ENCODE measurements at places on chromosomes 3 and 15.

DNA sequence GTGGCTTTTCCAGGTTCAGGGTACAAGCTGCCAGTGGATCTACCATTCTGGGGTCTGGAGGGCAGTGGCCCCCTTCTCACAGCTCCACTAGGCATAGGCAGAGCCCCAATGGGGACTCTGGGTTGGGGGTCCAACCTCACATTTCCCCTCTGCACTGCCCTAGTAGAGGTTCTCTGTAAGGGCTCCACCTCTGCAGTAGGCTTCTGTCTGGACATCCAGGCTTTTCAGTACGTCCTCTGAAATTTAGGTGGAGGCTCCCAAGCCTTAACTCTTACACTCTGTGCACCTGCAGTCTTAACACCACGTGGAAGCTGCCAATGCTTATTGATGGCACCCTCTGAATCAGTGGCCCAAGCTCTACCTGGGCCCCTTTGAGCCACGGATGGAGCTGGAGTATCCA is 22.5 kb upstream of the TM4SF4 start:
- DNase-seq, result no peak

DNA sequence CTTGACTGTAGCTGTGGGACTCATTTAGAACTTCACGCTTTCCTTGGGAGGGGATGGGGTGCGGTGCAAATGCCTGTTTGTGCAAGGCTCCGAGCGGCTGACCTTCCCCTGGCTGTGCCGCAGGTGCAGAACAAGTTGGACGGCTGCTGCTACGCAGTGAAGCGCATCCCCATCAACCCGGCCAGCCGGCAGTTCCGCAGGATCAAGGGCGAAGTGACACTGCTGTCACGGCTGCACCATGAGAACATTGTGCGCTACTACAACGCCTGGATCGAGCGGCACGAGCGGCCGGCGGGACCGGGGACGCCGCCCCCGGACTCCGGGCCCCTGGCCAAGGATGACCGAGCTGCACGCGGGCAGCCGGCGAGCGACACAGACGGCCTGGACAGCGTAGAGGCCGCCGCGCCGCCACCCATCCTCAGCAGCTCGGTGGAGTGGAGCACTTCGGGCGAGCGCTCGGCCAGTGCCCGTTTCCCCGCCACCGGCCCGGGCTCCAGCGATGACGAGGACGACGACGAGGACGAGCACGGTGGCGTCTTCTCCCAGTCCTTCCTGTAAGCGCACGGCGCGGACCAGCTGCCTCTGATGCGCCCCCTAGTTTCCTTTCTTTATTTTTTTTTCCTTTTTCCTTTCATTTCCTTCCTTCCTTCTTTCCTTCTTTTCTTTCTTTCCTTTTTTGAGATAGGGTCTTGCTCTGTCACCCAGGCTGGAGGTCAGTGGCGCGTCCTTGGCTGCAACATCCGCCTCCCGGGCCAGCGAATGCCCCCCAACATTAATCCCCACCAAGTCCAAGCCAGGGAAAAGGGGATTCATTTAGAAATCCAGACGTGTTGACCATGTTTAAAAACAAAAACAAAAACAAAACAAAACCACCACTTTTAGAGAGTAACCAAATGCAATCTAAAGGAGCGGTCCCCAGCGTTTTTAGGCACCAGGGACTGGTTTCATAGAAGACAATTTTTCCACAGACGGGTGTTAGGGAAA is 42.7 kb downstream of the EIF2AK4 start:
- peak; percentile 83 for DNase-seq

GRCh38 chr3:177934001-177934891 is 602.0 kb upstream of the KCNMB2 start:
- DNase-seq, result no peak

- DNase-seq, result no peak
These were observed 49.0 kb downstream of the CASR start for GRCh38 chr3:122232485-122232884.

- DNase-seq, result no peak
These were observed 127.2 kb upstream of the IL12A start for GRCh38 chr3:159861369-159861987.

DNA sequence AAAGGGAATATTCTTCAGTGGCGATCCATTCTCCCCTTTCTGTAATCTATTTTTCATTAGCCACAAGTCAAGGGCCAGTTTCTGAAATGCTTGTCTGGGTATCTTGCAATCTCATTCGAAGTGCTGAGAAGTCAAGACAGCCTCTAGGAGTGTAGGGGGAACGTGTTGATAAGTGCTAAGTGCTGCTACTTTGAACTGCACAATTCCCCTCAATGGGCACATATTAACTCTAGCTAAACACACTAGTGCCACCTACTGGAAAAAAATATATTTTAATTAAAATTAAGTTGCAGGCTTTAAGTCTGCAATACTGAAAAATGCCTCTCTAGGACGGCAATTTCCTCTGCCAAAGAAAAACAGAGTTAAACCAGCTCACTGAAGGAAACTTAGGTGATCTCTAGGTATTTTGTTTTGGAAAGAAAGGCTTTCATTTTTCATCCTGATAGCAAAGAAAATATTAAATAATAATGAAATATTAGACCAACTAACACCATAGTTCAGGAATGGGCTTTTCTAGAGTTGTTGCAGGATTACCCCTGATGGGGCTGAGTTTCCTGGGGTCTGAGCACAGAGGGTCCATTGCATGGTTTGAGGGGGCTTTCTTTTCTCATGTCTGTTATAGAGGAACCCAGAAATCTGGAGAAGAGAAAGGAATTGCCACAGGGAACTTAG is 181.9 kb upstream of the KBTBD8 start:
- DNase-seq, result peak; percentile 76

- DNase-seq, result peak; percentile 91
These were observed 563.8 kb downstream of the PYDC2 start for GRCh38 chr3:192024751-192025150.

DNA sequence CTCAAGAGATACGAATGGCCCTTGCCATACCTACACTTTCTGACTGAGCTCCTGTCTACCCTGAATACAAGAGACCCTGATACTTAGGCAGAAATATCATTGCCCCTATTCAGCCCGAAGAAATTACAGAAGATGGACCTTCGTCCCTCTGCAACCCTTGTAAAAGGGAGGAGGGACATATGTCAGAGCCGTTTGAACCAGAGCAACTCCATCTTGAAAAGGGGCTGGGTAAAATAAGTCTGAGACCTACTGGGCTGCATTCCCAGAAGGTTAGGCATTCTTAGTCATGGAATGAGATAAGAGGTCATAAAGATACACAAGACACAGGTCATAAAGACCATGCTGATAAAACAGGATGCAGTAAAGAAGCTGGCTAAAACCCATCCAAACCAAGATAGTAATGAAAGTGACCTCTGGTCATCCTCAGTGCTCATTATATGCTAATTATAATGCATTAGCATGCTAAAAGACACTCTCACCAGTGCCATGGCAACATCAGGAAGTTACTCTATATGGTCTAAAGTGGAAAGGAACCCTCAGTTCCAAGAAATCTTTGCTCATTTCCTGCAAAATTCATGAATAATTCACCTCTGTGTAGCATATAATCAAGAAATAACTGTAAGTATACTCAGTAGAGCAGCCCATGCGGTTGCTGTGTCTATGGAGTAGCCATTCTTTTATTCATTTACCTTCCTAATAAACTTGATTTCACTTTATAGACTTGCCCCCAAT is 49.7 kb upstream of the GPD1L start:
- no peak for DNase-seq

DNA sequence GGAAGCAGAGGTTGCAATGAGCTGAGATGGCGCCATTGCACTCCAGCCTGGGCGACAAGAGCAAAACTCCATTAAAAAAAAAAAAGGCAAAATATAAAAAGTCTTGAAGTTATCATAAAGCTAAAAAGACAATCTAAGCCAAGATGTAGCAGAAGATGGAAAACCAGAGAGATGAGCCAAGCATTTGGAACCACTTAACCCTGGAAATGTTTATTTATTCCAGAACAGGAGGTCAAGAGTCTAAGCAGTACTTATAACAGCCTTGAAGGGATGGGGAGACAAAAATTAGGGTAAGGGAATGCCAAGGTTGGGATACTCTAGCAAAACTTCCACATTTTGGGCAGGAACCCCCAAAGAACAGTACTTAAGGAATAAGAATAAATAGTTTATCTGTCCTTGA is 30.1 kb downstream of the FAIM start:
- DNase-seq, result no peak

- peak; percentile 10 for DNase-seq
These were observed 145.8 kb upstream of the UBE2E1 start for GRCh38 chr3:23659840-23660430.

DNA sequence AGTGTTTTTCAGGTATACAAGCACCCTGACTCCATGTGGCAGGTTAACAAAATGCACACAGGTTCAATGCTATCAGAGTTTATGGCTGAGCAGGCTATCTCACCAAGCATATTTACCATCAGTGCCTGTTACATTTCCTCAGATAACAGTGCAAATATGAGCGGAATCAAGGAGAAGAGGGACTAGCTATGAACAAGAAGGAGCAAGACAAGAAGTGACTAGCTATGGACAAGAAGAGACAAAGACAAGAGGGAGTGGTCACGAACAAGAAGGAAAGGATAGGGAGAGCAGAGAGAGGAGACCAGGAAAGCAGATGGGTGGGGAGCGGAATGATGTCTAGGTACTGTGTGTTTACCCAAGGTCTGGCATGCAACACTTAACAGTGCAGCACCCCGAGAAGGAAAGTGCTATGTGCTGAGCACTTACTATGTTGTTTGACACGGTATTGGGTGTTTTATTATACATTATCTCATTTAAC is 8.6 kb downstream of the ILDR1 start:
- no peak for DNase-seq

DNA sequence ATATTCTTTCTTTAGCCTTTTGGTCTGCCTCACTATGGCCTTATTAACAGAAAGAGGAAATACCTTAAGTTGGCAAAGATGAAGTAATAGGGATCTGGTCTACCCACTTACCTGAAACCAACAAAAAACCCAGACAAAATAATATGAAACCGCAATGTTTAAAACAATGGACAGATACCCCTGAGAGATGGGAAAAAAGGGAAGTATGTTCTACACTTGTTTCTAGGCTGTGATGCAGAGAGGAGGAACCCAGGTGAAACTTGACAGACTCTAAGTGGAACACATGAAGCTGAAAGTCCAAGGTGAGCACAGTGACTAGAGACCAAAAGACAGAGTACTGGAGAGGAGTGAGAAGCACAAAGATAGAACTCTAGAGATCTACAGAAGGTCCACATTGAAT is 78.4 kb downstream of the NR2E3 start:
- no peak for DNase-seq

- no peak for DNase-seq
These were observed 101.2 kb downstream of the PLCH1 start for GRCh38 chr3:155643581-155644165.

GRCh38 chr3:33884701-33885100 is 86.3 kb downstream of the PDCD6IP start:
- no peak for DNase-seq

DNA sequence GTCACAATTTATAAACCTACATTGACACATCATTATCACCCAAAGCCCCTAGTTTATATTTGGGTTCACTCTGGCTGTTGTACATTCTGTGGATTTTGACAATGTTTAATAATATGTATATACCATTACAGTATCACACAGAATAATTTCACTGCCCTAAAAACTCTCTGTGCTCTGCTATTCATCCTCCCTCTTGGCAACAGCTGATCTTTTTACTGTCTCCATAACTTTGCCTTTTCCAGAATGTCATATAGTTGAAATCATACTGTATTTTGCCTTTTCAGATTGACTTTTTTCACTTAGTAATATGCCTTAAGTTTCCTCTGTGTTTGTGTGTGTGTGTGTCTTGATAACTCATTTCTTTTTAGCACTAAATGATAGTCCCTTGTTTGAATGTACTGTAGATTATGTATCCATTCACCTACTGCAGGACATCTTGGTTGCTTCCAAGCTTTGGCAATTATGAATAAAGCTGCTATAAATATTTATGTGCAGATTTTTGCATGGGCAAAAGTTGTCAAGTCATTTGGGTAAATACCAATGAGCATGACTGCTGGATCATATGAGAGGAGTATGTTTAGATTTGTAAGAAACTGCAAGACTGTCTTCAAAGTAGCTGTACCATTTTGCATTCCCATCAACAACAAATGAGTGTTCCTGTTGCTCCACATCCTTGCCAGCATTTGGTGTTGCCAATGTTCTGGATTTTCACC is 9.5 kb downstream of the PARP15 start:
- no peak for DNase-seq

- DNase-seq, result no peak
These were observed 581.5 kb downstream of the TBL1XR1 start for GRCh38 chr3:176615826-176616225.

GRCh38 chr15:65952391-65953053 is 83.2 kb downstream of the RAB11A start:
- no peak for DNase-seq

- no peak for DNase-seq
These were observed 181.9 kb downstream of the OPA1 start for GRCh38 chr3:193774916-193775285.

DNA sequence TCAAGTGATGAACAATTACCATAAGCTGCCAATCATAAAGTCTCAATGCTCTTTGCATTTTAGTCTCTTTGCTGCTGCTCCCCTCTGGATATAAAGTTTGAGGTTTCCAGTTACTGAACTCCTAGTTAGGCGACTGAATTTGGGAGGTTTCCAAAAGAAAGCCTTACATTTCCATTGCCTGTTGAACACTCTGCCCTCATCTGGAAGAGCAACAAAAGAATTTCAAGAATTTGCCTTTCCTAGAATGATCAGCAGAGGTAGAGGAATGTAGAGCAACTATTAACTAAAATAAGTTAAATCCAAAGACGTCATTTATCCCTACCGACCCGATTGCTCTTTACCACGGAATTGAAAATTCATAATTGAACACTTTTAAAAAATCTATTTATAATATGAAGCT is 53.4 kb upstream of the PRICKLE2 start:
- no peak for DNase-seq

DNA sequence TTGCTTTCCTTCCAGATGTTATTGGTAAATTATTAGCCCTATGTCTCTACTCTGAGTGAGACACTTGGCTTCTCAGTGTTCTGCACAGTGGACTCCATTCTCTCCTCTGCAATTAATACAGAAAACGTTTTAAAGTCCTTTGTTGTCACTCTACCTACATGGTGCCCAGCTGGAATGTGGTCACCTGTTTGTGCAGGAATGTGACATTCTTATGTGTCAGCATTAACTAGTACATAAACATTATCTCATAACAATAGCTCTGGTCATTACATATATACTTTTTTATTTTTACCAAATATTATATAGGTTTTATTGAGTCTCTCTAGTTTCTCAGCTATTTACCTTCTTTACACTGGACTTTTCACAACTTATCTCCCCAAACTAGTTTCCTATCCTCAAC is 147.0 kb upstream of the KCNMB2 start:
- DNase-seq, result no peak

DNA sequence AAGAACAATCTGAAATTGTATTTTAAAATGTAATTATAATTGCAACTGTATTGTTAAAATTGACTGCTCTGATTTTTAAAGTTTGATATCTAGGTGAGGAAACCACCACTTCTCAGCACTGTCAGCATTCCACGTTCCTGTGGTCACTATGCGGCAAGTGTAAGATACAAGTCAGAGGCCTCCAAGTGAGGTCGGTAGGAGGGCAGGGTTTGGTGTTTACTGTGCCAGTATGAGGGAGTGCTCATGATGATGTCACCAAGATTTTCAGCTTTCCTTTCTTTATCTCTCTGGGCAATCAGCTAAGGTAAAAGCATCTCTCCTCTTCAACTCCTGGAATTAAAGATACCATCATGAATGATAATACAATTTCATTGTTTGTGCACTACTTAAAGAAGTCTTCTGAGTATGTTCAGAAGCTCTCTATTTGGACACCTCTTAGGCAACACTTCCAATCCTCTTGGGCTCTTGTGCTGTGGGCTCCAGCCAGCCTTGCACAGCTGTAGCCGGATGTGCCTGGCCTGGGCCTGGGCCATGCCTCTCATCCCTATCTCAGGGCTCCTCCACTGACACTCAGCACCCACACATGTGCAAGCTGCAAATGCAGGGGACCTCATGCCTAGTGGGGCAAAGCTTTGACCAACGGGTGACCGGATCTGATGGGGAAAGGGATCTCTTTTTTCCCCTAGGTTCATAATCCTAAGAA is 42.9 kb downstream of the CCR3 start:
- DNase-seq, result no peak

Measured in NCI-H82 (cell line).